Right cardiac atrium (tissue), 5 donors: ENCODE measurements at places on chromosomes 7 and 10.

DNA sequence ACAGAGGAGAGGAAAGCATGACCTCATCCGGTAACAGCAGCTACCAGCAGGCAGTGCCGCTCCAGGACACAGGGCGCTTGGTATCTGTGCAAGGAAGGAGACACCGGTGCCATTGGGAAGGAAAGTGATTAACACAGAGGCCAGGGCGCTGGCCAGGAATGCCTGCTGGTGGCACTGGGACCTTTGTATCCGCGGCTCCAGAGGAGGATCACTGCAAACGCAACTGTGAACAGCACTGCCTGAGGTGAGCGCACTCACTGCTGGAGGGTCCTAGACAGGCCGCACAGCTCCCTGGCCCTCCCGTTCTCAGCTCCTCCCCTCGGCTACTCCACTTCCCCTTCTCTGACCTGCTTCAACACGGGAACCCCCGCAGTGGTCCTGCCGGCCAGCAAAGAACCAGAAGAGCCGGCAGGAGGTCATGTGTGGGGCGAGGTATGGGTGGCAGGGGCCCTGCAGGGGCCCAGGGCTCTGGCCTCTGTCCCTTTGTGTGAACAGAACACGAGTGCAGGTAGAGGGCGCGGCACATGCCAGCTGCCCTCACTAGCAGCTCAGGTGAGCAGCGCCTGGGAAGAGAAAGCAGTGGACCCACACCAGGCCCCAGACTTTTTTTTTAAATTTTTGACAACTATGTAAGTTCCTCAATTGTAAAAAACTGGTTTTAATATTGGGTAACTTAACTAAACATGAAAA lies 107.6 kb downstream of the VIPR2 start:
- DNase-seq, result peak; percentile 44

- DNase-seq, result peak; percentile 98
These were observed at the start of gene ATXN7L1 for GRCh38 chr7:105876091-105876963. TSS of gene ATXN7L1 (minus strand) at chr7:105876599. CDS start at chr7:105876558, 41 bp downstream.

DNA sequence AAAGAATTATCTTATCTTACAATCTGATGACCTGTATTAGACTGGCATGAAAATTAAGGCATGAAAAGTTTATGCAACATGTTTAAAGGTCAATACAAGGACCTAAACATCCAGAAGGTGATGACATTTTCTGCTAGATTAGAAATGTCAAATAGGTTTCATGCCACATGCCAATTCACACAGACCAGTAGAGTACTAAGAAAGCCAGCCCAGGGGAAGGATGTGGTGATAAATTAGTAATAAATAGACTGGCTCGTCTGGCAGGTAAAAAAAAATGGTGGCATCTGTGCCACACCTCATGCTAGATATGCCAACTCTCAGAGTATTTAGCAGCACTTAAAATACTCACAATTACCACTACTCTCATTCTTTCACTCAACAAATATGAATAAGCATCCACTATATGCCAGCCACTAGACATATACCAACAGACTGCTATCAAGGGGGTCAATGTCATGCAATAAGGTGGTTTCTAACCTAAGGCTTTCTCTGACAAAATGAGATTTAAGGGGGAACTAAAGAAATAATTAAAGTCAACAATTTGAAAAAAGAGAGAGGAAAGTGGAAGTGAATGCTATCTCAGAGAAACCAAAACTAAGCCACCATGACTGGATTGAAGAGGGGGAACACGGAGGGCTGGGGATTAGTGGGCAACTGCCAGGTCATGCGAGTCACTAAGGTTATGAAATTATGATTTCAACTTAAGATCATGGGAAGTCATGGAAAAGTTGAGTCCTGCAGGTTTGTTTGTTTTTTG lies 83.5 kb downstream of the SGMS1 start:
- DNase-seq, result no peak

GRCh38 chr10:120749856-120750566 lies 101.2 kb upstream of the WDR11 start:
- no peak for DNase-seq

GRCh38 chr10:32985775-32986350 lies 27.8 kb upstream of the ITGB1 start:
- no peak for DNase-seq

GRCh38 chr7:67463983-67464382 lies 467.4 kb downstream of the TYW1 start:
- no peak for DNase-seq
